ENCODE measurements at places on chromosomes 2 and 18.

- peak; percentile 59 for DNase-seq
Measured at GRCh38 chr2:238423561-238424312, 3.0 kb upstream of the ASB1 start.

DNA sequence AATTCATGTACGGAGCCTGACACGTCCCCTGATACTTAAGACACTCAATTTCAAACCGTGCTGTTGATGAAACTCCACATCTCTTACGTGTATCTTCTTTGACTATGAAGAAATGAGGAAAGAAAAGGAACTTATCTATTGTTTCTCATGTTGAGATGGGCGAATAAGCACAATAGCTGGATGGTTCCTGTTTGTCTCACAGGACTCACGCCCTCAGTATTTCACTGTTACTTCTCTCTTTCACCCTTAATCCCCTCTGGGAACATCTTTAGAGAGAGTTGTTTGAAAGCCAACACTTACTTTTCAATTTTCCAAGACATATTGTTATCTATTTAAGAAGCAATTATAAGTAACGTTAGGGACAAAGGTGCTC, 99.8 kb downstream of the COPS8 start:
- no peak for DNase-seq

DNA sequence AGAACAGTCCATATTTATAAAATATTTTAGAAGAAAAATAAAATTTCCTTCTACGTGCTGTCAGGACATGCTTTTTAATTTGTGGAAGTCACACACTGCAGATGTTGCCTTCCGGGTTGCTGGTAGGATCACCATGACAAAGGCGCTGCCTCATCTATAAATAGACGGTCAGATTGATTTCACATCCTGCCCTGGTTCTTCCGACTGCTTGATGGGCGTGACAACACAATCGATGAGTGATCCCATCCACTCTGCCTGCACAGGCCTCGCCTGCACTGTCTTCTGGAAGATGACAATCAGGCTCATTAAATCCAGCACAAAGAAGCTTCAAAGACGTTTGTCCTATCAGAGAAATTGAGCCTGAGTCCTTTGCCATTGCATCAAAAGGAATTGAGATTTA, 318.9 kb upstream of the TRIB2 start:
- no peak for DNase-seq

GRCh38 chr2:177466337-177467195, 74.0 kb downstream of the AGPS start:
- DNase-seq: no peak

GRCh38 chr2:118848381-118849225, 1.2 kb upstream of the EN1 start:
- no peak for DNase-seq

- no peak for DNase-seq
Measured at GRCh38 chr2:144693179-144693578, 173.3 kb upstream of the ZEB2 start.

GRCh38 chr2:221731432-221732145, 159.5 kb upstream of the EPHA4 start:
- no peak for DNase-seq

DNA sequence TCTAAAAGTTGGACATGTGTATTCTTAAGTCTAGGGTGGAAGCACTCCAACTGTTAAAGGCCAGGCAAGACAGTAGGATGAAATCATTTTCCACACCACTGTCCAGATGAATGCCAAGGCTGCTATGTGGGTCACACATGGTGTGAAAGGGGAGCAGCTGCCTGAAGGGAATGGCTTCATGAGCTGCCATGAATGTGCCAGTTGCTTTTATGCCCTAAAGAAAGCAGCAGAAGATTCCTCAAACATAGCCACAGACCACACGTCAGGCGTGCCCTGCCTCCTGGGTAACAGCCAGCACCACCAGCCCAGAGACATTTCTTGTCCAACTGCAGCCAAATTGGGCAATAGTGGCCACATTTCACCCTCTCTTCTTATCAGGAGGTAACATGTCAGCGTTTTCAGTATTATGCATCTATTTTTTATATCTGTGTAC, 130.2 kb downstream of the MTCL1 start:
- peak; percentile 88 for DNase-seq

GRCh38 chr2:206028101-206028500, 57.9 kb downstream of the INO80D start:
- DNase-seq: no peak

GRCh38 chr2:21642647-21643046, 518.9 kb downstream of the TDRD15 start:
- DNase-seq: no peak

DNA sequence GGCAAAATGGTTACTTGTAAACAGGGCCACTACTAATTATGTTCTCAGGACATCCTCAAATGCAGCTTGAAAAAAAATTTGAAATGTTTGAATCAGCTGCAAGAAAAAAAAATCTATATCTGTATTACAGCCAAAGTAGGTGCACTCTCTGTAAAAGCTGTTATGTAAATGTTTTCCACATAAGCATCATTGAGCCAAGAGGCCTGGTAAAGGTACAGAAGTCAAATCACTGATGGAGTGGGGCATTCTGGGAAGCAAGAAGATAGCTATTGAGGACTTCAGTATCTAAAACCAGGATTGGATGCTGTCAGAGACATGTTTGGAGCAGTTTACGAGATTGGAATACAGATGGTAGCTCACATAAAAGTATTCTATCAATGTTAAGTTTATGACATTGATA, 80.3 kb downstream of the MAPRE2 start:
- DNase-seq: no peak

DNA sequence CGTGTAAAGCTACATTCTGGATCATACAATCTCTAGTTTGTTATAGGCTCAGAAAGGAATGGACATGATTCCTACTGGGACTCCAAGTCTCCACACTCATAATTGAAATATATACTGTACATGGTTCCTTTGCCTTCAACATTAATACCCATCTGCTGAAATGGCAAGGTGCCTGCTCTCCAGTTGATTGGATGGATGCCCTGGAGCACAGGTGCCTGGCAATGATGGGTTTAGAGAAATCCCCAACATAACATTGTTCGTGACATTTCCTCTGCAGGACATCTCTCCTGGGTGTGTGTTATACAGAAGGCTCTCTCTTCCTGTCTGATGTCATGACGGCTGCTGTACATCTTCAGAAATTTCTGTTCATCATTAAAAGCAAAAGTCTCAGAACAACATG, 449.7 kb upstream of the CWC22 start:
- DNase-seq: no peak

GRCh38 chr2:148812306-148812705, 62.7 kb upstream of the KIF5C start:
- peak; percentile 76 for DNase-seq

DNA sequence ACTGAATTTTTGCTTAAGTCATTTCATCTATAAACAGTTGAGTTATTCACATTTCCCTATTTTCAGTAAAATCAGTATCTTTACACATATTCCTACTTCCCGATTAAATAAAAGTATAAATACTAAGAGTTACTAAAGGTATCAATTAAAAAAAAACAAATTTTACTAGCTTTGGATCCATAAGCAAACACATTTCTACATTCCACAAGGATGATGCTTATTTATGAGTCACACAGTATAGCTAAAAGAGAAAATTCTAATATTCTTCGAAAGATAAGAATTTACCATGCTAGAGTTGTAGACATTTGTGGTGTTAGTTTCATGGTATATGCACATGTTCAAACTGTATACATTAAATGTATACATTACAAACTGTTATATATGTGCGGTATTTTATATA, 23.7 kb downstream of the PGAP1 start:
- peak; percentile 25 for DNase-seq

DNA sequence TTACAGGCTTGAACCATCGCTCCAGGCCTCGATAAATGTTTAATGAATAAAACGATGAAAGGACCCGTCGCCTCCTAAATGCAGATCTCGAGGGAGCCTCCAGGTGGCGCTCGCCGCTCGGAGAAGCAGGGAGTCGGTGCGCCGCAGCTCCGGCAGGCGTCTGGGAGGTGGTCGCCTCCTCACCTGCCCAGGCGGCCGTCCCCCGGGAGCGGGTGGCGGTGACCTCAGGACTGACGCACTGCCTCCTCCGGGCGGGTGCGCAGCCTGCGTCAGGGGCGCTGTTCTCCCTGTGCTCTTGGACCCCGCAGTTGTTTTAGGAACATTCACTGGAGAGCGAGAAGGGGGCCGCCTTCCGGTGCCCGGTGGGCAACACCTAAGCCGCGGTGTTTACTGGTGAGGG, 38.6 kb upstream of the POLE4 start:
- DNase-seq: peak; percentile 69

- DNase-seq: peak; percentile 67
Measured at GRCh38 chr18:41144441-41144840, 810.6 kb upstream of the PIK3C3 start.
